ENCODE measurements at places on chromosomes 2 and 18. TPM values are rescaled to one million over a fixed set of nuclear protein-coding genes. Genes with fewer than 3 reads are reported as not detected.

- DNase-seq: no peak
- H3K27ac ChIP-seq: no peak overlapping the region
- H3K27me3 ChIP-seq: no peaks in the 10 kb centered on the region
- H3K4me3 ChIP-seq: no peak overlapping the region
These were observed 26.4 kb downstream of the EML4 start for GRCh38 chr2:42195559-42195958.

DNA sequence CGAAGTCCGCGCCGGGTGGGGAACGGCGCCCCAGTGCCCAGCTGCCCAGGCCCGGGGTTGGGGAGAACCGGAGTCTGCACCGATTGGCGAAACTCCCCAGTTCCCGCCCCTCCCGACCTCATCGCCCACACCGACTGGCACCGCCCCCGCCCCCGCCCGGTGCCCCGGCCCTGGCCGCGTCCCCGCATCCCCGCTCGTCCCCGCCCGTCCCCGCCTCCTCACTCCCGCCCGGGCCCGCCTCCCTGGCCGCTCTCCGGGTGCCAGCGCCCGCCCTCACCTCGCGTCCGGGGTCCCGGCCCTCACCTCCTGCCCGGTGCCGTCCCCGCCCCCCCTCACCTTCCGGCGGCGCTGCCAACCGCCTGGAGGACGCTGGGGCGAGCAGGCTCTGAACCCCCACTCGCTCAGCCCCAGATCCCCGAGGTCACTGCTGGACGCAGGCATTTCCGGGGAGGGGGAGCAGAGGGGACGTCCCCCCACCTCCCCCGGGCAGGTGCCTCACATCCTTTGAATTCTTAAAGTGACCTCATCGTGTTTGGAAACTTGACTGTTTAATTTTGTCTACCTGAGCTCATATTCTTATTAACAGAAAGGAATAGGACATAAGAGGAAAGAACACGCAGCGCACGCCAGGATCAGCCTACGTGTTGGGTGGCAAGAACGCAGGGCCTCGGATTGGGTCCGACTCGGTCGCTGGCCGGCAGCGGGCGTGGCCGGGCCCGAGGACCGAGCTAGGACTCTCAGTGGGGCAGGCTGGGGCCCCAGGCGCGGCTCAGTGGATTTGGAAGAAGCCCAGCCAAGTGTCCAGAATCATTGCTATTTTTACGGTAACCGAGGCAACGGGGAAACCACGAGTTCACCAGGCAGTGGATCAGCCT is at the start of gene FAM110C:
FAM110C (minus strand) TSS at position 35 of the 875 bp plus-strand sequence. CDS start 120 bp downstream, outside the sequence.
- peak within 1 kb of the TSS; percentile 70 for H3K4me3 ChIP-seq
- H3K4me1 ChIP-seq: peaks cover 7% of the 10 kb centered on the region
- H3K27ac ChIP-seq: peak within 1 kb of the TSS; percentile 58
- peaks cover 74% of the 10 kb centered on the region for H3K27me3 ChIP-seq
- H3K36me3 ChIP-seq: no peaks in the 10 kb centered on the region

GRCh38 chr2:75558786-75559679 is 1.7 kb downstream of the EVA1A start:
- no peak for DNase-seq
- no peak overlapping the region for H3K4me3 ChIP-seq
- H3K4me1 ChIP-seq: peaks cover 22% of the 10 kb centered on the region

- H3K27me3 ChIP-seq: peaks cover 11% of the 10 kb centered on the region
- no peaks in the 10 kb centered on the region for H3K4me1 ChIP-seq
- no peaks in the 10 kb centered on the region for H3K36me3 ChIP-seq
These were observed 120.4 kb upstream of the ACKR3 start for GRCh38 chr2:236449167-236449761.

- no peak for DNase-seq
- H3K4me1 ChIP-seq: no peaks in the 10 kb centered on the region
- H3K27me3 ChIP-seq: no peaks in the 10 kb centered on the region
These were observed 149.2 kb upstream of the REG3G start for GRCh38 chr2:78876316-78876688.

Gene NEU4
- total RNA-seq: 0.37 TPM

DNA sequence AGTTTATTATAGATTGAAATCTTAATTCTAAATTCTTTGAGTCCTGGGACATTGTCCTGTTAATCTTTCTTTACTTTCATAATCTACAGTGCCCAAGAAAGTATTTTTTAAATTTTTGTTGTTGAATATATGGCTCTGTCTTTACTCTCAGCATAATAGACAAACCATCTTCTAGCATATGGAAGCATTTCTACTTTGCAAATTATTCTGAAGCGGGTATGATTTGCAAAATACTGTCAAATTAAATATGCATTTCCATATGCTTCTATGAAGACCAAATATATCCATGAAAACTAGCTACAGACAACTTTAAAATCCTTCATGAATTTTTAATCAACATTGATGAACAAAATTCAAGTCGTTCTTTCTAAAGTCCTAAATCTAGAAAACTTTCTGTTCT is 117.2 kb downstream of the KYNU start:
- no peak for DNase-seq
- no peak overlapping the region for H3K4me3 ChIP-seq
- H3K27ac ChIP-seq: no peak overlapping the region
- peaks cover 47% of the 10 kb centered on the region for H3K27me3 ChIP-seq
- H3K4me1 ChIP-seq: no peaks in the 10 kb centered on the region

Gene SLC8A1
- total RNA-seq: 0.56 TPM
